Mesothelial cell of epicardium (in vitro differentiated cells): ENCODE measurements at places on chromosomes 4 and X. TPM values are rescaled to one million over a fixed set of nuclear protein-coding genes. Genes with fewer than 3 reads are reported as not detected.

- no peak overlapping the region for H3K4me3 ChIP-seq
- peaks cover 24% of the 10 kb centered on the region for H3K4me1 ChIP-seq
- H3K27ac ChIP-seq = peak overlapping the region; percentile 92
- H3K27me3 ChIP-seq = no peaks in the 10 kb centered on the region
- DNase-seq = no peak
- H3K36me3 ChIP-seq = peaks cover 12% of the 10 kb centered on the region
These were observed 23.3 kb downstream of the PRKX start for GRCh38 chrX:3690140-3690539.

- H3K4me3 ChIP-seq = no peak overlapping the region
- no peak for DNase-seq
- no peaks in the 10 kb centered on the region for H3K4me1 ChIP-seq
- H3K36me3 ChIP-seq = peaks cover 9% of the 10 kb centered on the region
- H3K27ac ChIP-seq = no peak overlapping the region
These were observed 12.1 kb upstream of the GTPBP6 start for GRCh38 chrX:330726-331150.

Gene SCML1
- total RNA-seq = 9.8 to 10.7 TPM (median 10.4 TPM) in 3 replicates

Gene GLUD2
- total RNA-seq = 1.4 to 1.5 TPM (median 1.5 TPM) in 3 replicates

Gene NOX1
- total RNA-seq = not detected in 3 replicates

DNA sequence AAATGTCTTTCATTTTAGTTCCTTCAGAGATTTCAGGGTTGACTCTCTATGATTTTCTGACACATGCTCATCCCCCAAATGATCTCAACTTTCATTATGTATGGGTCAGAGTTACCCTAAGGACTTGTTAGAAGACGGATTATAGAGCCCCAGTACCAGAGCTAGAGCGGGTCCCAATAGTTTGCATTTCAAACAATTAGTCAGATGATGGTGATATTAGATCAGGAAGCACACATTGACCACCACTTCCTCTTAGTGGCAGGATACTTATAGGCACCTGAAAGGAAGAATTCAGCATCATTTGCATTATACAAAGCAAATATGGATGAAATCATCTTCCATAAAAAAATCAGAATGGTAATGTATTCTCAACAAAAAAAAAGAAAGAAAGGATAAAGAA is 106.1 kb downstream of the GALNTL6 start:
- H3K36me3 ChIP-seq = no peaks in the 10 kb centered on the region
- no peaks in the 10 kb centered on the region for H3K4me1 ChIP-seq
- DNase-seq = no peak
- no peak overlapping the region for H3K27ac ChIP-seq
- H3K27me3 ChIP-seq = no peaks in the 10 kb centered on the region

DNA sequence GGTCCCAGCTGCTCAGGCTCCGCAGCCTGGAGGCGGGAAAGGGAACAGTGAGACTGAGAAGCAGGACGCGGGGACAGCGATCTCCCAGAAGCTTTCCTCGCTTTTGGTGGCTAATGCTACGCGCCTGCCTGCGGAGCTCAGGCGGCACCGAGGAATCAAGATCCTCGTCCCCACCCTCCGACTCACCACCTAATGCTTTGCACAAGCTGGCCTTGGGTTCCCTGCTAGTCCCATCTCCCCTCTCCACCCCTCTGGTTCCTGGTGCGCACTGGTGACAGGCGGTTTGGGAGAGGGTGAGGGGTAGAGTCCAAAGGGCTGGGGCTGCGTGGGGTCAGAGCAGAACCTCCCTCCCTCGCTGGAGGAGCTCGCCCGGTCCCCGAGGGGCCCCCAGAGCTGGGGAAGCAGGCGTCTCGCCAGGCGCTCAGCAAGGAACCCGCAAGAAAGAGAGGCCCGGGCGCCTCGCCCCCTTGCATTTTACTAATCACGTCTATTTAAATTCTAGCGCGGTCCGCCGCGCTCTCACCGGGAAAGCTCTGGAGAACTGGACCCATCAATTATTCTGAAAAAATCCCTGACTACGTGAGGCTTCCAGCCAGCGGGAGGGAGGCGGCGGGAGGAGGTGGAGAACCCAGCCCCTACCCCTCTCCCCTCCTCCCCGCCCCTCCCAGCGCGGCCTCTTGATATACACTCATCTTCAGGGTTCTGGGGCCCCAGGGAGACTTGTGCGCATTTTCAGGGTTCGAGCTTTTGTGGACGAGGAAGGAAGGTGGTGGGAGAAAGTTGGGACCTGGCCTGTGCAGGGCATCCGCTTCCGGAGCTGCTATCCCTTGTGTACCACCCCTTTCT is 9.1 kb downstream of the POU4F2 start:
- H3K4me1 ChIP-seq = no peaks in the 10 kb centered on the region
- no peaks in the 10 kb centered on the region for H3K36me3 ChIP-seq
- H3K4me3 ChIP-seq = no peak overlapping the region
- H3K27ac ChIP-seq = no peak overlapping the region
- DNase-seq = no peak

- H3K4me3 ChIP-seq = no peak overlapping the region
- H3K36me3 ChIP-seq = peaks cover under 1% of the 10 kb centered on the region
- H3K4me1 ChIP-seq = peaks cover 12% of the 10 kb centered on the region
- no peak for DNase-seq
- no peak overlapping the region for H3K27ac ChIP-seq
These were observed 220.3 kb downstream of the RELL1 start for GRCh38 chr4:37465845-37466244.

- H3K36me3 ChIP-seq = no peaks in the 10 kb centered on the region
- H3K27ac ChIP-seq = no peak overlapping the region
- no peaks in the 10 kb centered on the region for H3K4me1 ChIP-seq
- H3K4me3 ChIP-seq = no peak overlapping the region
These were observed 39.8 kb downstream of the CXCL1 start for GRCh38 chr4:73908965-73909364.

- no peak overlapping the region for H3K4me3 ChIP-seq
- H3K27me3 ChIP-seq = no peaks in the 10 kb centered on the region
- H3K27ac ChIP-seq = no peak overlapping the region
- H3K4me1 ChIP-seq = no peaks in the 10 kb centered on the region
- no peak for DNase-seq
- no peaks in the 10 kb centered on the region for H3K36me3 ChIP-seq
These were observed 15.8 kb downstream of the RPL39 start for GRCh38 chrX:119775517-119776238.

Gene PNMA6F
- not detected in 3 replicates for total RNA-seq

- H3K27ac ChIP-seq = no peak overlapping the region
- no peaks in the 10 kb centered on the region for H3K36me3 ChIP-seq
- H3K4me3 ChIP-seq = no peak overlapping the region
These were observed 14.1 kb downstream of the MAGEC1 start for GRCh38 chrX:141917801-141918200.

DNA sequence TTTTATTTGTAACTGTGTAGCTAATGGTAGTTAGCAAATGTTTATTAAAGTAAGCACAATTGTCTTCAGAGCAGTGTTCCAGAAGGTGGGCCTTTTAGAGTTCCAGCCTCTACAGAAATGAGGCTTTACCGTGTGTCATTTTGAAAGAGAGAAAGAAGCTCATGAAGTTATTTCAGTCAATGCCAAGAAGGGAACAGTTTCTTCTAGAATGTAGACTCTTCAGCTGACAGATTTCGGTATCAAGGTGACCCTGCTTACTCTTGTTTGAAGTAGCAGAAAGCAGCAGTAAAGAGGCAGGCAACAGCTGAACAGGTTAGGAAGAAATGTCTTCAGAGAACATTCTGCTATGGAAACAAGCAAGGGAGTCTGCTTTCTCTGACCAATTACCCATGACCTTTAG is 93.6 kb downstream of the TASL start:
- peaks cover 16% of the 10 kb centered on the region for H3K4me1 ChIP-seq
- H3K36me3 ChIP-seq = peaks cover 2% of the 10 kb centered on the region
- no peak for DNase-seq
- H3K27me3 ChIP-seq = no peaks in the 10 kb centered on the region

GRCh38 chr4:8254076-8254475 is 15.5 kb upstream of the HTRA3 start:
- peaks cover 29% of the 10 kb centered on the region for H3K4me1 ChIP-seq
- H3K36me3 ChIP-seq = no peaks in the 10 kb centered on the region
- peak overlapping the region; percentile 76 for H3K27ac ChIP-seq

Gene RGN
- total RNA-seq = 0.61 to 1.2 TPM (median 1.2 TPM) in 3 replicates

DNA sequence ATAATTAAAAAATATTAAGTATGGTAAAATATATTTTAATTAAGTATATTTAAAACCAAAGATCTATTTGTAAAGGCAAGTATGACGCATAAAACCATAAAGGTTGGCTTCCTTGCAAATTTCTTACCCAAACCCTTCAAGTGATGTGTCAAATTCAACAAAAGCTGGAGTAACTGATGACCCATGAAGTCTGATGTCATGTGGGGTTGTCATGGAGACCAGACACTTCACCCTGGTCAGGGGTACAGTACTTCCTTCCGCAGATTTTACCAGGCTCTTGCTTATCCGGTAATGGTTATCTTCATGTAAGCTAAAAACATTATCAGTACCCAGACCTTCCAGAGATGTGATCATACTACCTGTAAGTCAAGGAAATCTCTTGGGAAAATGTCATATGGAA is 170.1 kb downstream of the WDFY3 start:
- H3K4me3 ChIP-seq = no peak overlapping the region
- H3K27me3 ChIP-seq = no peaks in the 10 kb centered on the region
- peaks cover 7% of the 10 kb centered on the region for H3K4me1 ChIP-seq
- H3K27ac ChIP-seq = no peak overlapping the region

GRCh38 chrX:8037593-8038348 is 110.6 kb upstream of the PNPLA4 start:
- H3K36me3 ChIP-seq = no peaks in the 10 kb centered on the region
- no peak overlapping the region for H3K4me3 ChIP-seq
- no peak overlapping the region for H3K27ac ChIP-seq
- DNase-seq = no peak

Gene SLC16A2
- 14.8 to 15.2 TPM (median 15.0 TPM) in 3 replicates for total RNA-seq

DNA sequence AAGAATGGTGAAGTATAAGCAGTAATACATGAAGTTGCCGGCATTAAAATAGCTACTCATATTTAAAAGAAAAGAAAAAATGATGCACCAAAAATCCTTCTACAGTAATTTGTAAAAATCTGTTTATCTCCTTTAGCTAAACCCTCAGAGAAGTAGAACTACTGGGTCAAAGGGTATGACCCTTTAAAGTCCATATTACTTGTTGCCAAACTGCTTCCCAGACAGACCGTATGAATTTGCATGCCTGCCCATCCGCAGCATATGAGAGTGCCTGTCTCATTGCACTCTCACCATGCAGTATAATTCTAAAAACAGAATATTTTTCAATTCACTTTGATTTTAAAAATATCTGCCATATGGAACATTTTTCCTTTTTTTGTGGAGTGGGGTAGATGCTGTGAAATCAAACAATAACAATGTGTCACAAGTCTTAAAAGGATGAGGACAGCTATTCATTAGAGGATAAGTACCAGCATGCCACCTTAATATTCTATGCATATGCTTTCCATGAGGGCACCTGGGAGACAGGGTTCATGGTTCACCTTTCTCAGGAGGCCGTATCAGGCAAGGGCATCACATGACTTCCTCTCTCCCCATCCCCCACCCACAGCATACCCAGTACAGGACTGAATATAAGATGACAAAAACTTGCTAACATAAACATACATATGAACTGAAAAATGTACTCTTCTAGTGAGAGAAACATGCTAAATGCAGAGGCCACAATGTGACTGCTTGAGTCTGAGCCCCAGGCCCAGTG is 17.8 kb downstream of the ZDHHC9 start:
- H3K4me3 ChIP-seq = no peak overlapping the region
- DNase-seq = no peak
- peaks cover 29% of the 10 kb centered on the region for H3K36me3 ChIP-seq
- no peak overlapping the region for H3K27ac ChIP-seq

Gene NPY2R
- 0.09 TPM in 1 of 3 replicates, not detected in the others for total RNA-seq

GRCh38 chr4:48069026-48069425 is 52.5 kb downstream of the NIPAL1 start:
- H3K27me3 ChIP-seq = no peaks in the 10 kb centered on the region
- no peak overlapping the region for H3K27ac ChIP-seq
- DNase-seq = no peak

Gene CXorf38
- 8.9 to 10.2 TPM (median 10.2 TPM) in 3 replicates for total RNA-seq
